Large intestine (tissue), 12 donors: ENCODE measurements at places on chromosomes 2 and 18. TPM values are rescaled to one million over a fixed set of nuclear protein-coding genes. Genes with fewer than 3 reads are reported as not detected.

Gene PRADC1
- polyA plus RNA-seq, result 13.5 TPM

GRCh38 chr2:21633911-21634310 lies 510.1 kb downstream of the TDRD15 start:
- no peak for DNase-seq

GRCh38 chr18:65938592-65939372 lies 188.0 kb downstream of the CDH7 start:
- DNase-seq, result no peak

GRCh38 chr2:239114119-239114581 lies 266.3 kb downstream of the TWIST2 start:
- peak; percentile 22 for DNase-seq

DNA sequence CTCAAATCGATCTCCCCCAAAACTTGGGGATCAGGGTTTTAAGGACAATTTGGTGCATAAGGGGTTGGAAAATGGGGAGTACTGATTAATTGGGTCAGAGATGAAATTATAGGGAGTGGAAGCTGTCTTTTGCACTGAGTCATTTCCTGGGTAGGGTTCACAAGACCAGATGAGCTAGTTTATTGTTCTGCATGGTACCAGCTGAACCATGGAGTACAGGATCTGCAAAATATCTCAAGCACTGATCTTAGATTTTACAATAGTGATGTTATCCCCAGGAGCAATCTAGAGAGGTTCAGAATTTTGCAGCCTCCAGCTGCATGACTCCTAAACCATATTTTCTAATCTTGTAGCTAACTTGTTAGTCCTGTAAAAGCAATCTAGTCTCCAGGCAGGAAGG lies 73.1 kb downstream of the CPO start:
- no peak for DNase-seq

GRCh38 chr18:28150925-28151324 lies 26.0 kb downstream of the CDH2 start:
- no peak for DNase-seq

GRCh38 chr2:56871644-56872043 lies 687.9 kb downstream of the CCDC85A start:
- no peak for DNase-seq

DNA sequence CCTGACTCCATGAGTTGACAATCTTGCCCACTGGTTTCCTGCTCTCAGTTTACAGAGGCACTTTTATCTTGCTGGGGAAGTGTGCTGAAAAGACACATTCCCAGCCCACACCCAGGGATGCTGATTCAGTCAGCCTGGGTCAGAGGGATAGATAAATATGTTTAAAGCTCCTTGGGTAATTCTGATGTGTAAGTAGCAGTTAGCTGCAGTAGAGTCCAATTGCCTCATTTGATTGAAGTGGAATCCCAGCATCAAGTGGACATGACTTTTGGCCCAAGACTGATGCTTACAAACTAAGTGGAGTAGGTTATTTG lies 29.4 kb downstream of the PSD4 start:
- no peak for DNase-seq

DNA sequence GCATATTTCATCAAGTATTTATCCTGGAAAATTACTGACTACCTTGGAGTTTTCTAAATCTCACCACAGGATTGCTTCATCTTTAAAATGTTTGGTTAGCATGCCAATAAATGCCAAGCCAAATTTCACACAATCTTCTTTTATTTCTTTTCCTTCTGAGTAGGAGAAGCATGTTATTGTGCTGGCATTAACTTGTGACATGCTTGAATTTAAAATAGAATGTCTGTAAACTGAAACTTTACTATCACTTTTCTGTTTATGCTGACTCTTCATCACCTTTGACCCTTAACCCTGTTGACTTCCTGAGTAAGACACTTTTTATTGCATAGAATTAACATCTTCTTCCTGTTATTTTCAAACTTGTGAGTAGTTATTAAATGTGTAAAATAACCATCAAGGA lies 56.2 kb upstream of the LRRTM4 start:
- DNase-seq, result peak; percentile 40

DNA sequence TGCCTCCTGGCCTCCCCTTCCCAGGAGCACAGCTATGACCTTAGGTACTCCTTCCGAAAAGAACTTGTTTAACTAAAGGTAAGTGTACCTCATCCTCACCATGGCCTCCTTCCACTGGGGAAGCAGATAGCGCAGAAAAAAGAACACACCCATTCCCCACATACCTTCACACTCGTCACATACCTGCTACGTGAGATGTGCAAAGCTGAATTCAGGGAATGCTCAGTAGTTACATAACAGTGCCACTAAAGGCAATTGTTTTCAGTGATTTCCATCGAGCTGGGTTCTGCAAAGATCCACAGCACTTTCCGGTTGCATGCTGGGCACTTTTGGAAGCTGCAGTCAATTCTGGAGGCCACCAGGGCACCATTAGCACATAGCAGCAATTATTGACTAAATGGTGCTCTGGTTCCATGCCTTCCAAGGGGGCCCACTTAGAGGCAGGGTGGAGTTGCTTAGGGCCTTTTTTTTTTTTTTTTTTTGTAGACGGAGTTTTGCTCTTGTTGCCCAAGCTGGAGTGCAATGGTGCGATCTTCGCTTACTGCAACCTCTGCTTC lies 41.0 kb downstream of the PAX8 start:
- no peak for DNase-seq

Gene ASXL3
- 2.7 TPM for polyA plus RNA-seq

- DNase-seq, result peak; percentile 47
Measured at GRCh38 chr2:206275312-206276055, 1.0 kb downstream of the ZDBF2 start.

Gene B3GNT2
- 23.9 TPM for polyA plus RNA-seq

DNA sequence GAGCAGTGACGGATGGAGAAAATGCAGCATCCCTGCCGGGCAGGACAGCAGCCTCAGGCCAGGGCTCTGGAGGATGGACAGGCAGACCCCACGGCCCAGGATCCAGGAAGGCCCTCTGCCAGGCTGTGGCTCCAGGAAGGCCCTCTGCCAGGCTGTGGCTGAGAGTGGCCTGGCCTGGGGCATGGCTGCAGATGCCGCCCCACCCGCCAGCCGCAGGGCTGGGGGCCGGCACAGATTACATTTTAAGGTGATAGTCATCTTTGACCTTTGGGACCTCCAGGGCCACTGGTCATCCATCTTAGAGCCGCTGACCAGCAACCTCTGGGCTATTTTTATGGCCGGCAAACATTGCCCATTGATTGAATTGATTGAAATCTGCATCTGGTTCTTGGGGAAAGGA lies 98.0 kb upstream of the BOD1L2 start:
- no peak for DNase-seq

DNA sequence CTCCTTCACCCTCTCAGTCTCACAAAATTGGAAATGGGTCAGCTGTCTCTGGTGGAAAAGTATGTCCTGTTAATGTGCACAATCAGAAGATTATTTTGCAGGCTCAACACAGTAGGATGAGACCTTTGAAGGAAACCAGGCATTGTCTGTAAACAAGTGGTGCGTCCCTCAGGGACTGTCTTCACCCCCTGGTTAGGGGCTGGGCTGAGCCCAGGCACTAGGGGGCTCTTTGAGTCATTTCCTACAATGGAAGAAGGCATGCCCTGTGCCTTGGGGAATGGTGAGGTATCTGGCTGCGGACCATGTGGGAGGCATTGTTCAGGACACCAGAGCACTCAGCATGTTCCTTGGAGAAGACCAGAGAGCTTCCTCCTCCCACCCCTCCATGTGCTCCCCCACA lies 26.8 kb downstream of the PKDCC start:
- DNase-seq, result no peak

Gene CYS1
- polyA plus RNA-seq, result 22.1 TPM

Gene ADD2
- 4.0 TPM for polyA plus RNA-seq

DNA sequence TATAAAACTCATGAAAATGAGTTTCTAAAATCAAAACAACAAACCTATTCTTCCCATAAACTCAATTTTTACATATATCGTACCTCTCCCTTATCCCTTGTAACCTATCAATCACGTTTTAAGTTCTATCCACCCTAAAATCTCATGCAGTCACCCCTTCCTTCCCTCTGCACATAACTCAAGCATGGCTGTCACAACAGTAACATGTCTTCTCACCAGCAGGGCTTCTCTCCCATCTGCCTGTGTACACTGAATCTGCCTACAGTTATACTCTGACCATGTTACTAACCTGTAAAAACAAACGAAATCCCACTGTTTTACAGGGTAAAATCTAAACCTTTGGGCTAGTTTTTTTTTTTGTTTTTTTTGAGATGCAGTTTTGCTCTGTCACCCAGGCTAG lies 68.2 kb downstream of the MAP4K3 start:
- no peak for DNase-seq

DNA sequence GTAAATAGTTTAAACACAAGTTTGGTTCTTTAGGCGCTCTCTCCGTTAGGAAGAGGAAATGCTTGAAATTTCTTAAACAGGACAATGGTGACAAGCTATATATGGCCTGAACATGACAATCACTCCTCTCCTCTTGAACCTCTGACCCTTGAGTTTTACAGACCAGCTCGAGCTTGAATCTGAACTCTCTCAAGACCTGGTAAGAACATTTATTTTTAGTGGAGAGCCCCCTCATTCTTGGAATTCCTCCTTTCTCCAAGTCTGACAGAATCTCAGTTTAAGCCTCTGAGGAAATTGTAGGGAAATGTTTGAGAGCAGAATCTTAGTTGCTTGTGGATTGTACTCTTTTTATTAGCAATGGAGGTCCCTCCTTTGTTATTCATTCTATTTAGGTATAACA lies 1293.6 kb upstream of the ZEB2 start:
- DNase-seq, result no peak

DNA sequence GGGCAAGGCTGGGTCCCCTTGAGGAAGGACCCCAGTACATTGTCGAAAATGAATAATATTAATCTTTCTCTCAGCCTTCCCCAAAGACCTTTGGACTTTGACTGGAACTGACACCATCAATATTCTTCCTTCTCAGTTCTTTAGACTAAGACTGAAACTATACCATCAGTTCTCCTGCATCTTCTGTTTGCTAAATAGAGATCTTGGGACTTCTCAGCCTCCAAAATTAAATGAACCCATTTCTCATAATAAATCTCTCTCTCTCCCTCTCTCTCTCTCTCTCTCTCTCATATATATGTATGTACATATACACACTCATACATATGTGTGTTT lies 39.7 kb upstream of the VRK2 start:
- no peak for DNase-seq

GRCh38 chr2:30454571-30454970 lies 7.5 kb downstream of the LCLAT1 start:
- no peak for DNase-seq

Gene STPG4
- polyA plus RNA-seq, result 0.18 TPM

DNA sequence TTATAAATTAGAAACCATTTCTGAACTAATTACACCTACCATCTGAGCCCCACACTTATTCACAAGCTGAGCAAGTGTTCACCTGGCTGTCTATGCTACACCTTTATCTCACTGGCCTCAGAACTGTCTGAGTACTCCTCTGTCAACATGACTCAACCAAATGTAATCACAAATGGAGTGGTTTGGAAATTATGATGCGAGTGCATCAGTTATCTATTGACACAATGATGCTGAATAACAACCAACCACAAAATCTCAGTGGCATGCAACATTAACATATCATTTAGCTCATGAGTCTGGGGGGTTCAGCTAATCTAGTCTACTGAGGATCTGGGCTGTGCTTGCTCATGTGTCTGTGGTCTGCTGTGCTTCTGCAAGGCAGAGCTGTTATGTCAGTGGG lies 184.2 kb upstream of the NXPH2 start:
- DNase-seq, result no peak

DNA sequence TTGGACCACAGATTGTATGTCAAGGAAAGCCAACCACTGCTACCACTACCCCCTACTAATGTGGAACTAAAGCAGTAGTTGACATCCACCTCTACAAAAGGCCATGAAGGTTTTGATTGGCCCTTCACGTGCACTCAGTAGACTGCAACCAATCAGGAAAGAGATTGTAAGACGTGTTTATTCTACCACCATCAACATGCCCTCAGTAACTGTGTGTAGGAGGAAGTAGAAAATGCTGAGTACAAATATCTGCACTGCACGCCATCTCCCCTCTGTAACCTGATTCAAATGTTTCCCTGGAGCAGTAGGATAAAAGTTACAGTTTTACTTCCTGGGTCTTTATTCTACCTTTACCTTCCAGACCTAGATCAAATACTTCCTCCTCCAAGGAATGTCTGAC lies 2.9 kb upstream of the CASP10 start:
- no peak for DNase-seq

- DNase-seq, result no peak
Measured at GRCh38 chr2:118856330-118856977, 9.0 kb upstream of the EN1 start.

Gene RAPH1
- polyA plus RNA-seq, result 21.2 TPM

DNA sequence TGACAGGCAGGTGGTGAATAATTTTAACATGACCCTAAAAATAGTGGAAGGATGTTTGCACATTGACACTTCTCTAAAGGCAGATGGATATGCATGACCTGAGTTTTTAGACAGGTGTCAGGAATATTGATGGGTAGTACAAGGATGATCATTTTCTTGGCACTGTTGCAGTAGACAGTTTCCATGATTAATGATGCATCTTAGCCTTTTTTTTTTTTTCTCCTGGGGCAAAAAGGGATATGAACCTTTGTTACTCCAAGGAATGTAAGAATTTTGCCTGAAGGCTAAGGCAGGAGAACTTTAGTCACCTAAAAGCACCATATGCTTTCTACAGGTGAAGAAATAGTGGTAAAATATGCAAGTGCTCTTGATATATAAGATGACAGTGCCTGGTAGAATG lies 136.3 kb upstream of the CAVIN2 start:
- DNase-seq, result no peak

DNA sequence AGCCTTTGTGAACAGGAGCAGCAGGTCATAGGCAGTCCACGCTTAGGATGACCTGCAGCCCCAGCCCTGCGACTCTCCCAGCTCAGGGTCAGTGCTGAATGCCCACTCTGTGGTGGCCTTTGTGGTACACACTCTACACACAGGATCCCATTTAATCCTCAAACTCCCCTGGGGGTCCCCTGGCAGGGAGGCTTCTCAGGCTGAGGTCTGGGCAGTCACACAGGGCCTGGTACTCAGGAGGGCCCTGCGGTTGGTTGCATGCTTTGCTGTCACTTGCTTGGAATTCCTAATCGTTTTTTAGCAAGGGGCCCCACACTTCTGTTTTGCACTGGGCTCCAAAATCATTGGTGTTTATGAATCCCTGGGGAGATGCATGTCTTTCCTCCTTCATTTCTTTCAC lies 113.0 kb downstream of the EML6 start:
- no peak for DNase-seq

GRCh38 chr2:216308576-216308975 lies 63.7 kb downstream of the MARCHF4 start:
- DNase-seq, result no peak

GRCh38 chr2:112021781-112022231 lies 33.3 kb upstream of the TMEM87B start:
- DNase-seq, result peak; percentile 42

- no peak for DNase-seq
Measured at GRCh38 chr2:215799194-215799593, 214.2 kb downstream of the MREG start.

GRCh38 chr18:35502052-35502451 lies 4.3 kb upstream of the INO80C start:
- DNase-seq, result no peak

Gene CCDC85A
- polyA plus RNA-seq, result 1.0 TPM

Gene TMEM178A
- 7.3 TPM for polyA plus RNA-seq
